ENCODE measurements at places on chromosomes 13 and 19.
A peak's percentile ranks its signal among the peaks of the same experiment; 100 is the strongest.

DNA sequence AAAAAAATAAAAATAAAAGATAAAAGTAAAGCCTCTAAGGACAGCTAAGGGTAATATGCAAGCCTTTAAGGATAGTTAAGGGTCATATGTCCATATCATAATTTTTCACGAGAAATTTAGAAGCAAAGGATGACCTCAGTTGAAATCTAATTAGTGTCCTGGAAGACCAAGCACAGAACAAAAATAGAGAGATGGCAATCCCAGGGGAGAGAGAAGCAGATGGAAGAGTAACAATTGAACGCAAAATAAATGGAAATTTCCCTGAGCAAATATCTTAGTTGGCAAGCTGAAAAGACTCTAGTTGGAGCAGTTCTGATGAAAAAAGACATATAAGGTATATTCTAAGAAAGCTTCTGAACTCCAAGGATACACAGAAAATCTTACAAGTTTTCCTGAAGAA lies 275.4 kb downstream of the NALCN start:
- DNase-seq, result no peak

- DNase-seq, result no peak
Observed at GRCh38 chr19:12085074-12085818, 20.7 kb downstream of the ZNF844 start.

DNA sequence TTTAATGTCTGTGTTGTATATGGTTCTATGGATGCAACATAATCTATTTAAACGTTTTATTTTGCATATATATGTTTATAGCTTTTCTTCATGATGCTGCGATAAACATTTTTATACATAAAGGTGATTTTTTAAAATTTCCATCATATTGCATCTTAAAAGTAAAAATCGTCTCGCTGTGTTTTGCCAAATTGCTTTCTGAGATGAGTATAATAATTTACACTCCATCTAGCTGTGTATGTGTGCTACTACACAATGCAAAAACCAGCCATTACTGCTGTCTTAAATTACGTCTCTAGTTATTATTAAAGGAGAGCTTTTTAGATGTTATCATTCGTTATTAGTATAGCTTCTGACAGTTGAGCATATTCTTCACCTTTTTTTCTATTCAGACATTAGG lies 37.2 kb downstream of the METTL21C start:
- DNase-seq, result no peak

- DNase-seq, result no peak
Observed at GRCh38 chr13:34420702-34421346, 521.2 kb upstream of the NBEA start.

- no peak for DNase-seq
Observed at GRCh38 chr13:51093574-51093973, 17.5 kb downstream of the C13orf42 start.

- DNase-seq, result no peak
Observed at GRCh38 chr13:20774746-20775145, 985 bp upstream of the EEF1AKMT1 start.

DNA sequence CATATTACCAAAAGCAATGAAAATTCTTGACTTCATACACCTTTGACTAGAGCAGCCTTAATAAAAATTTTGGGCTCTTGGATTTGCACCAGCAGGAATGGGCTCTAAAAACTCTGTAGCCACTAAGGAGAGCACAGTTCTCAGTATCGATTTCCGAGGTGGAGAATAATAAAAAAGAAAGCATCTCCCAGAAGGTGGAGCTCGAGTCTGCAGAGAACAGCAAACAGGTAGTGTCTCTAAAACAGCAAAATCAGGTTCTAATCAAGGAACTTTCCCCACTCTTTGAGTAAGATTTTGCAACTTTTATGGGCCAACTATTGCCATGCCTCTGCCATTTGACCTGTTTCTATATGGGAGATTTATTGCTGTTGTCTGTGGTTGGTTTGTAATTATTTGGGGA lies 258.7 kb upstream of the GPC6 start:
- no peak for DNase-seq

DNA sequence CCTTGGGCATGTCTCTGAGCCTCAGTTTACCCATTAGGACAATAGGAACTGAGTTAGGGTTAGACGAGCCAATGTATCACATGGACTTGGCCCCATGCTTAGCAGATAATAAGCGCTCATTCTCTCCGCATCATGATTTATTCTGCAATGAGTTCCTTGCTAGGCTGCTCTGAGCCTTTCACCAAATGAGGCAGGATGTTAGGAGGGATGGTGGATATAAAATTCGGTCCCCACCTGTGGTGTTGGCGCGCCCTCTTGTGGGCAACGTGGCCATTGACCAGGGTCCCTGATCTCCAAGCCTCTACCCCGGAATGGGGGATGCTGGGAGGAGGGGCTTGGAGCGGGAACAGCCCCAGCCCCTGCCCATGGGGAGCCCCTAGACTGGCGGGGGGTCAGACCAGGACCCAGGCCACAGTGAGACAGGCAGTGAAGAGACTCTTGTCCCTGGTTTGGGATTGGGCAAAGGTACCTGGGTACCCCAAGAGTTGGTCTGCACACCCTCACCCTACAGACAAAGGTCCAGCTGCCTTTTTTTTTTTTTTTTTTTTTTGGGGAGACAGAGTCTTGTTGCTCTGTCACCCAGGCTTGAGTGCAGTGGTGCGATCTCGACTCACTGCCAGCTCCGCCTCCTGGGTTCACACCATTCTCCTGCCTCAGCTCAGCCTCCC lies 43.9 kb downstream of the CERS4 start:
- DNase-seq, result peak; percentile 87

DNA sequence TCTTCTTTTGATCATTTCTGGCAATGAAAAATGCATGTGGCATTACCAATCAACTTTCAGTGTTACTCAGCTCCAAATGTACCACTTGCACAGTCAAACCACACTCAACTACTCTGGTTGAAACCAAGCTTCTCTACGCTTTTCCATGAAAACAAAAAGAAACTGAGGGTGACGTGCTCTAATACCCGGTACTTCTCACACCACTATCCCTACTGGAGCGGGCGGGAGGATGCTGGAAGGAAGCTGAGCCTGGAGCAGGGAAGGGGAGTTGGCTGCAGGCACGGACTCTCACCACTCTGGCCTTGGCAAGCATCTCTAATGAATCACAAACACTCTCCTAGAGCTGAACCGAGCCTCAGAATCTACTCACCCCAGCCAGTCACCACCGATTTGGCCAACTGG lies 48.2 kb downstream of the STK24 start:
- DNase-seq, result no peak

DNA sequence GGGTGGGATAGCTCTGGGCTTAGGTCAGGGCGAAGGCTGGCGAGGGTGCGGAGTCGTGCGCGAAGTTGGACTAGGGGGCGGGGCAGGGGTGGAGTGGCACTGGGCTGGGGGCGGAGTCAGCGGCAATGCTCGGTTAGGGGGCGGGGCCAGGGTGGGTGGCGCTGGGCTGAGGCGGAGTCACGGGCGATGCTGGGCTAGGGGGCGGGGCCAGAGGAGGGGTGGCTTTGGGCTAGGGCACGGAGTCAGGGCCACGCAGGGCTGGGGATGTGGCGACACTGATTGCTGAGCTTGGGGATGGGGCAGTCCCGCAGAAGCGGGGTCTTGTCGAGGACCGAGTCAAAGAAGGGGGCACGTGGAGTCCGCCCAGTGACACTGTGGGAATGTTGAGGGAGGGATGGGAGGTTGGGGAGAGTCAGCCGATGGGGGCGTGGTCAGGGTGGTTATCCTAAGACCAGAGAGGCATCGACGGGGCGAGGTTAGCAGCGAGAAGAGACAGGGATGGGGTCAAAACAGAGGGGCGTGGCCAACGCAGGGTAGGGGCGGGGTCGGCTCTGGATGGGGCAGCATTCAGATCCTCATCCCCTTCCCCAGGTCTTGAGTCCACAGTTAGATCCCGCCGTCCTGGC lies 8.7 kb downstream of the HOMER3 start:
- DNase-seq, result peak; percentile 51

- no peak for DNase-seq
Observed at GRCh38 chr13:30026093-30026492, 175.7 kb upstream of the UBL3 start.

- DNase-seq, result no peak
Observed at GRCh38 chr13:60620611-60621395, 223.8 kb downstream of the TDRD3 start.

GRCh38 chr13:93951951-93952350 lies 527.5 kb downstream of the DCT start:
- DNase-seq, result peak; percentile 20

DNA sequence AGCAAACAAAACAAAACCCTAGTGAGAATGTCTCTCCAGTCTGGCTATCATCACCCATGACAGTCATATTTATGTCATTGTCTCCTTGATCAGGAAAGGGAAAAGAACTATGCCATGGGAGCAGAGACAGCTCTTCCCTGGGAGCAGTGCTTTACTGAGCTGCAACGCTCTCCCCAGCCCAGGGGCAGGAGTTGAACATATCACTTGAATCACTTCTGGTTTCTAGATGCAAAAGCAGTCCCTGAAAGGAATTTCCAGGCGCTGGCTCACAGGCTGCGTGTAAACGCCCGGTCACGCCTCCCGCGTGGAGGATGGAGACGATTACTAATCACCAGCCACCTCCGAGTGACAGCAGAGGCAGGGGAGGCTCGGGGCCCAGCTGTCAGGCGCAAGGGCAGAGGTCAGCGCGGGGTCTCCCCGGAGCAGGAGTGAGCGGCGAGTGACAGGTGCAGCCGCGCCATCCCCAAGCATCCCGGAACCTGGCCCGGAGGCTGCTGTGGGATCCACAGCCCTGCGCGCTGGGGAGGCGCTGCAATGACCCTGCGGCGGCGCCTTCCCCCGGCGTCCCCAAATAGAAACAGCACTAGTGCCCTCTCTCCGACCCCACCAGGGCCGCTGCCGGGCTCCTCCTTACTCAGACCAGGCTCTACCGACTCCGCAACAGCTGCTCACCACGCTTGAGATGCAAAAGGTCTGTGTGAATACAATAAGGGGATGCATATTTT lies 23.5 kb upstream of the DCLK1 start:
- peak; percentile 79 for DNase-seq

DNA sequence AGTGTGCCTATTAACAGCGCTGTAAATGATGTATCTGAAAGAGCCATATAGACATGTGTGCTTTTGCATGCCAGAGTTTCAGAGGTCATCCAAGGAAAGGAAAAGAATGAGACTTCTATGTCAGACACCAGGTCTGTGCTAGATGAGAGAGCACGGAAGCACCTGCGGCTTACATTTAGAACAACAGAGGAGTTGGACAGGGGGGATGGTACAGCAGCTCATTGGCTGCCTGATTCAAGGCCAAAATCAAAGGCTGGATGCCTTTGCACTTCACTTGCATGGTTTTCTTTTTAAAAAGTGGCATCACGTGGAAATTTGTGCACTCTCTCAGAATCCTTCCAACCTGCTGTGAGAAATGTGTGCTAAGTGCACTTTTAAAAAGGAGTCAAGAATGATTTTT lies 32.8 kb upstream of the AMER2 start:
- no peak for DNase-seq

DNA sequence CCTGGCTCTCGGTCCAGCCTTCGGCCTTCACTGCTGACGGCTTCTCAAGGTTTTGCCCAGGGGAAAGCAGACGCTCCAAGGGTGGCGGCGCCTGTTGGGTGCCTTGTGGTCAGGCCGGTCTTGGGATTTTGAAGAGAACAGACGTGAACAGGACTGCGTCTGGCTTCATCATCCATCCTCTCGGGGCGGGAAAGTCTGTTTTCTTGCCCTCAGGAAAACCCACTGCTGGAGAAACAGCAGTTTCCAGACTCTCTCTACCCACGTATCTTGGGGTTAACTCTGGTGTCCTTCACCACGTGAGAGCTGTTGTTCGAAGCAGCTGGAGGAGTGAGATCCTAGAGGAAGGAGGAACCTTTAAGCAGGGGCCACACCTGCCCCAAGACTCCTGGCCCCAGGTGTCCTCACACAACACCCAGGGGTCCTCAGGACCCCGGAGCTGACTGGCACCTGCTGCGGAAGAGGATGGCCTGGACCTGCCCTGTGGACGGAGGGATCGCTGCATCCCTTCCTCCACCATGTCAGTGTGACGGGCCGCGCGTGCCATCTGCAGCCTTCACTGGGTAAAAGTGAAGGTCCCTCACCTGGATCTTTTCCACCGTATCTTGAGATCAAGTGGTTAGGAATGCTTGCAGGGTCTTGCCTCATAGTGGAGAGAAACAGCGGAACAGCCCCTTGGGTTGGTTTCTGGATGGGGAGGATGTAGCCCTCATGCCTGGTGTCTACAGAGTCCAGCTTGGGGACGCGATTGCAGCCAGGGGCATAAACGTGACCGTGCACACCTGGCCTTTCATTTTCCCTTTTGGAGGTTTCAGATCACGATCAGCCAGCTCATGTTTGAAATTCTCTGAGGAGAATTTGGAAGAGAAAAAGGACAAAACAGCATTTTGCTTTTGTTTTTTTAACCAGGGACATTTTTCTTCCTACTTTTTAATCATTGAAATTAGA lies 69.5 kb upstream of the MCF2L start:
- no peak for DNase-seq

DNA sequence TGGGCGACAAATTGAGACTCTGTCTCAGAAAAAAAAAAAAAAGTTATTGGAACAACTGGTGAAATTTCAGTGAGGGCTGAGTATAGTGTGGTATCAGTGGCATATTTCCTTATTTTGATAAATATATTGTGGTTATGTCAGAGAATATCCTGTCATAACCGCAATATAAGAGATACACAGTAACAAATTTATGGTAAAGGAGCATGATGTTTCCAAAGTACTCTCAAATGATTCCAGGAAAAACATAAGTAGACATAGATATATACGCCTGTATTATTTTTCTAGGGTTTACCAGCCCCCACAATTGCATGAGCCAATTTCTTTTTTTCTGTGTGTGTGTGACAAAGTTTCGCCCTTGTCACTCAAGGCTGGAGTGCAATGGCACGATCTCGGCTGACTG lies 5.7 kb upstream of the C5AR1 start:
- DNase-seq, result no peak

- peak; percentile 41 for DNase-seq
Observed at GRCh38 chr13:19601749-19602725, 31.4 kb upstream of the MPHOSPH8 start.

- no peak for DNase-seq
Observed at GRCh38 chr19:34317311-34317927, 47.6 kb upstream of the GPI start.

DNA sequence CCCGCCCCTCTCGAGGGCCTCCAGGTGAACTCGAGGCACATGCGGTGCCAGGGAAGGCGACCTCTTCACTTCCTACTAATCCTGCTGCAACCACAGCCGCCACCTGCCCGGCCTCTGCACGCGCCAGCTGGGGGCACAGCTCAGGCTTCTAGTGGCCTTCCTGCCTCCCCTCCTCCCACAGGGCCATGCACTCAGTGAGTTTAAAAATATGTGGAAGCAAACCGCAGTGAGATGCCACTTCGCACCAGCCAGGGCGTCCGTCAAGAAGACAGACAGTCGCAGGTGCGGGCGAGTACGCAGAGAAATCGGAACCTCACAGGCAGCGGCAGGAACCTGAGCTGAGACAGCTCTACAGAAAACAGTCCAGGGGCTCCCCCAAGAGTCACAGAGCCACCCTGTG lies 10.4 kb downstream of the LMNB2 start:
- DNase-seq, result peak; percentile 91

DNA sequence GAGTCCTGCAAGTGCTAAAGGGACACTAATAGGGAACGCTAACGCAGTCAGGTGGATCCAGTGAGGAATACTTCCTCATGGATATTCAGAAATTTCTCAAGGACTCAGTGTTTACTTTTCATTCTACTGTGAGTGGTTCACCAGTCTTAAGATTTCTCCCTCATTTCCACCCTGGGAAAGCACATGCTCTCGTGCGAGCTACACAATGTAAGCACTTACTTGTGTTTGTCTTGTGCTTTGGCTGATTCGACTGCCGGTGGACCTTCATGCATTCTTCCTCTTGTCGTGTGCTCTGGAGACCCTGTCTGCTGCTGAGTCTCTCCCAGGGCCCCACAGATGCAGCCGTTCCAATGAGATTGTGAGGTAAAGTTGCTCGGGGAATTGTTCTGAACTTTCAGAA lies 180.1 kb downstream of the NUFIP1 start:
- no peak for DNase-seq

Measured in muscle of leg (tissue), 16 donors.